ENCODE measurements at places on chromosomes 1 and 21. TPM values are rescaled to one million over a fixed set of nuclear protein-coding genes. Genes with fewer than 3 reads are reported as not detected.

Gene MAN1C1
- total RNA-seq: 18.4 TPM

DNA sequence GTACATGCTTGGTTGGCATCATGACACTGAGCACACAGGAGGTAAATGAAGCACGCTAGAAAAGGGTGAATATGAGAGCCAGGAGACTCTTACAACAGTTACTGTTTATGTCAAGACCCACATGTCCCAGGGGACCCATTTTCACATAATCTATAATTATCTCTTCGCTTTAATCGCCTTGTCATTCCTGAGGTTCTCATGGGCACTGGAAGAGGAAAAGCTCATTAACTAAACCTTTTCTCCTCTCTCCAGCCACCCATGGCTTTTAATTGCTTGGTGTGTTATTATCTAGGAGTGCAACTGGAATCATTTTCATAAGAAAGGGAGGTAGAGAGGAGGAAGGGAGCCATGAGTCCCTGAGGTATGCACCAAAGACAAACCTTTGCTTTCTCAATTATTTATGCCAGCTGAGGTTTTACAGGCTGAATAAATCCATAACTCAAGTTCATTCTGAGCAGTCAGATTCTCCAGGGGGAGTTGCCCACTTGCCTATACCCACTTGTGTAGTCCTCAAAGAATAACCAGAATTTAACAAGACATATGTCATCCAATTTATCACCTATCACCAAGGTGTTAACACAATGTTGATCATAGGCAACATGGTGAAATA, 77.4 kb downstream of the ACBD6 start:
- peak; percentile 38 for DNase-seq

Gene TNFAIP8L2
- 4.5 TPM for total RNA-seq

DNA sequence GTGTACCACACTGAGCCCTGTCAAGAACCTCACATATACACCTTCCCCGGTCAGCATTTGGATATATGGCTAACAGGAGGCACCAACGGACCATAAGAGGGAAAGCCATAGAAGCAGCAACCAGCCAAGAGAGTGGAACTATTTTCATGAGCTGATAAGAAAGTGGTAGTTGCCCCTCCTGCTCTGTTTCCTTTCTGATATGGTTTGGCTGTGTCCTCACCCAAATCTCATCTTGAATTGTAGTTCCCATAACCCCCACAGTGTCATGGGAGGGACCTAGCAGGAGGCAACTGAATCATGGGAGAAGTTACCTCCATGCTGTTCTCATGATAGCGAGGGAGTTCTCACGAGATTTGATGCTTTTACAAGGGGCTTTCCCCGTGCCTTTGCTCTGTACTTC, 366.1 kb upstream of the DAB1 start:
- DNase-seq: no peak

- DNase-seq: no peak
Measured at GRCh38 chr21:42478504-42478903, 17.5 kb downstream of the RSPH1 start.

- no peak for DNase-seq
Measured at GRCh38 chr1:231159963-231160761, 1.7 kb upstream of the TRIM67 start.

Gene JAM2
- total RNA-seq: 104 TPM
